ENCODE measurements at places on chromosomes 16 and 17. TPM values are rescaled to one million over a fixed set of nuclear protein-coding genes. Genes with fewer than 3 reads are reported as not detected.

RSL1D1 gene
- polyA plus RNA-seq = 51.8 TPM

PRRT2 gene
- polyA plus RNA-seq = 29.3 TPM

ADGRG3 gene
- not detected for polyA plus RNA-seq

TRIM37 gene
- 20.5 TPM for polyA plus RNA-seq

TLCD3A gene
- 31.7 TPM for polyA plus RNA-seq

HES7 gene
- 0.71 TPM for polyA plus RNA-seq

NEUROD2 gene
- polyA plus RNA-seq = not detected

CCDC40 gene
- 21.6 TPM for polyA plus RNA-seq

FKBP10 gene
- polyA plus RNA-seq = 377 TPM

DUSP3 gene
- polyA plus RNA-seq = 39.7 TPM

TBC1D3 gene
- not detected for polyA plus RNA-seq

GNGT2 gene
- polyA plus RNA-seq = 11.0 TPM

FOXN1 gene
- polyA plus RNA-seq = not detected

C16orf46 gene
- polyA plus RNA-seq = 1.2 TPM

PRR35 gene
- polyA plus RNA-seq = not detected

DRC3 gene
- polyA plus RNA-seq = 3.6 TPM

KRT16 gene
- not detected for polyA plus RNA-seq

SLC12A3 gene
- polyA plus RNA-seq = not detected

TMEM114 gene
- not detected for polyA plus RNA-seq

CARHSP1 gene
- polyA plus RNA-seq = 60.6 TPM

MIS12 gene
- 9.3 TPM for polyA plus RNA-seq

RNF157 gene
- polyA plus RNA-seq = 5.2 TPM

KCNH6 gene
- polyA plus RNA-seq = 0.18 TPM

ARL4D gene
- polyA plus RNA-seq = 22.7 TPM

VMO1 gene
- polyA plus RNA-seq = 1.3 TPM

FZD2 gene
- 35.1 TPM for polyA plus RNA-seq

DRG2 gene
- 39.9 TPM for polyA plus RNA-seq

C16orf74 gene
- 15.9 TPM for polyA plus RNA-seq

CTRL gene
- polyA plus RNA-seq = 1.3 TPM

OSGIN1 gene
- polyA plus RNA-seq = 4.8 TPM

CCL16 gene
- not detected for polyA plus RNA-seq

PITPNC1 gene
- polyA plus RNA-seq = 14.0 TPM

CIBAR2 gene
- 0.15 TPM for polyA plus RNA-seq

MYH13 gene
- polyA plus RNA-seq = not detected

RPS2 gene
- polyA plus RNA-seq = 6,384 TPM

POLR3K gene
- polyA plus RNA-seq = 54.5 TPM

FOXK2 gene
- polyA plus RNA-seq = 36.4 TPM

PTRH2 gene
- 101 TPM for polyA plus RNA-seq

EME2 gene
- polyA plus RNA-seq = 10.1 TPM

LPCAT2 gene
- polyA plus RNA-seq = 14.5 TPM

KRTAP4-9 gene
- not detected for polyA plus RNA-seq

CACNA1H gene
- not detected for polyA plus RNA-seq

PGAP6 gene
- 133 TPM for polyA plus RNA-seq

IL17C gene
- not detected for polyA plus RNA-seq

FAM222B gene
- polyA plus RNA-seq = 9.0 TPM

Data from SK-N-SH (cell line).